ENCODE measurements at places on chromosomes 5 and 9.

DNA sequence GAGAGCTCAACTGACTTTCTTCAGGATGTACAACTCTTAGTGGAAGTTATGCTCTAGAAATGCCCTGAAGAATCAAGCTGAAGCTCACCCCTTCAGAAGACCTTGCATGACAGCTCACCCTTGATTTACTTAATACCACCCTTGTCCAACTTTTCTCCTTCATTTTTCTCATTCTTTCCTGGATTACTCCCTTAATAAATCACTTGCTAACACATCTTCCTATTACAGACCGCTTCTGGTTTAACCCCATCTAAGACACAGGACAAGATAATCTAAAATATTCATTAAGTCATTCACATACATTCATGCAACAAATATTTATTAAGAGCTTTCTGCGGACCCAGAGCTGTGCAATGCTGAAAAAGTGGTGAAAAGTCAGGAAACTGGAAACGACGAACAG is 630.7 kb upstream of the RORB start:
- no peak for DNase-seq

DNA sequence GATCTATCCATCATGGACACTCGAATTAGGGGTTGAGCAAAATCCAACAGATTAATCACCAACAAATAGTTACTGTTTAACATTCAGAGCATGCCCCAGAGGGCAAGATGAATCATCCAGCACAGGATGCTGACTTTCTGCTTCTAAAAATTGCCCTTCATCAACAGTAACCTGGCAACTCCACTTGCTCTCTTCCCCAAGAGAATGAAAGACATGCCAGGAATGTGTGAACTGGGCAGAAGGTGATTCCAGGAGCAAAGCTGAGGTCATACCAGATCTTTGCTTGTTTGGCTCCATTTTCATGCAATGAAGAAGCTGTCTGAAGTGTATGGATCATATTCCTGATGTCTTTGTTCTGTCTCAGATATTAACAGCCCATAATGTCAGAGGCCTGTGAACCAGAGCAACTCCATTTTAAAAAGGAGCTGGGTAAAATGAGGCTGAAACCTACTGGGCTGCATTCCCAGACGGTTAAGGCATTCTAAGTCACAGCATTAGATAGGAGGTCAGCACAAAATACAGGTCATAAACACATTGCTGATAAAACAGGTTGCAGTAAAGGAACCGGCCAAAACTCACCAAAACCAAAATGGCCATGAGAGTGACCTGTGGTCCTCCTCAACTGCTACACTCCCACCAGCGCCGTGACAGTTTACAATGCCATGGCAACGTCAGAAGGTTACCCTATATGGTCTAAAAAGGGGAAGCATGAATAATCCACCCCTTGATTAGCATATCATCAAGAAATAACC is 2.5 kb upstream of the ZNF367 start:
- DNase-seq, result no peak

DNA sequence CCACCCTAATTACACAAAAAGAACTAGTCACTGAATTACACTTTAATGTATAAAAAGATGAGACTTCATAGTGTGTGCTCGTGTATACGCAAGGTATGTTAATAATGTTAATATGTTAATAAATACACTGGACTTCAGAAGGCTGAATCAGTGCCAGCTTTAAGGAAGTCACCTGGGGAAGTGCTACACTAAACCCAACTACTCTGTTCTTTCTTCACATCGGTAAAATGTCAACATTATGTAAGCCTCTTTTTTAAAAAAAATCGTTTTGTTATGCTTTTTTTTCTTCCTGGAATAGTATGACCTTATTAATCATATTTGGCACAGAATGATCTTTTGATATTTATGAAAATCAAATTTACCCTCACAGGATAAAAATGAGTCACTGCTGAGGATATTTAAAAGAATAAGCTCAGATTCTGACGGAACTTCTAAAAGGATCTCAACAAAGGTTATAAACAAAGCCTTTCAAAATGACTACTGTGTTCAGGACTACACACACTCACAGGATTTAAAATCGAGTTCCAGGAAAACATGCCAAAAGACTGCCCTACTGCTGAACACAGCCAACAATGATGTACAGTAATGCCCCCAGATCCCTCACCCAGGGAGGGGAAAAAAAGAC is 75.9 kb downstream of the AUH start:
- DNase-seq, result no peak

DNA sequence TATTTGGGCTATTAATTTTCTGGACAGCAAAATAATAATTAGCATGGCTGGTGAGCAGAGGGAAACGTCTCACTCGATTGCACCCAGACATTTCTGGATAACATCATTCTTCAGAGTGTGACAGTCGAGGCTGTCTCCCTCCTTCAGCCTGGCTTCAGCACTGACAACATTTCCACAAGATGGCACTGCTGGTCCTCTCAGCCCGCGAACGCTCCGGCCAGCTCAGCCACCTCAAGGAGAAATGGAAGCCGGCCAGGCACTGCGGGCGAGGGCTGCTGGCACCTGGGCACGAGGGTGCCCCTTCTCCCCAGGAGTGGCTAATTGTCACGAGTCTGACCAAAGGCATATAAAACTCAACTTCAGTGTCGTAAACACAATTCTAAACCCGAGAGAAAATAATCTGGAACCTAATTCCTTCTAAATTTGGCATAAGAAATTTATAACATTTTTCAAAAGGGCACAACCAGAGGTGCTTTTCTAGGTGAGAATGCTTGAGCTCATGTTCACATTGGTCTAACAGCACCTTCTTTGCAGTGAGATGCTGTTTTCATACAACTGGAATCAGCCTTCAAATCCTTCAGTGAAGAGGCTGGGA is 65.9 kb downstream of the DAP start:
- no peak for DNase-seq

DNA sequence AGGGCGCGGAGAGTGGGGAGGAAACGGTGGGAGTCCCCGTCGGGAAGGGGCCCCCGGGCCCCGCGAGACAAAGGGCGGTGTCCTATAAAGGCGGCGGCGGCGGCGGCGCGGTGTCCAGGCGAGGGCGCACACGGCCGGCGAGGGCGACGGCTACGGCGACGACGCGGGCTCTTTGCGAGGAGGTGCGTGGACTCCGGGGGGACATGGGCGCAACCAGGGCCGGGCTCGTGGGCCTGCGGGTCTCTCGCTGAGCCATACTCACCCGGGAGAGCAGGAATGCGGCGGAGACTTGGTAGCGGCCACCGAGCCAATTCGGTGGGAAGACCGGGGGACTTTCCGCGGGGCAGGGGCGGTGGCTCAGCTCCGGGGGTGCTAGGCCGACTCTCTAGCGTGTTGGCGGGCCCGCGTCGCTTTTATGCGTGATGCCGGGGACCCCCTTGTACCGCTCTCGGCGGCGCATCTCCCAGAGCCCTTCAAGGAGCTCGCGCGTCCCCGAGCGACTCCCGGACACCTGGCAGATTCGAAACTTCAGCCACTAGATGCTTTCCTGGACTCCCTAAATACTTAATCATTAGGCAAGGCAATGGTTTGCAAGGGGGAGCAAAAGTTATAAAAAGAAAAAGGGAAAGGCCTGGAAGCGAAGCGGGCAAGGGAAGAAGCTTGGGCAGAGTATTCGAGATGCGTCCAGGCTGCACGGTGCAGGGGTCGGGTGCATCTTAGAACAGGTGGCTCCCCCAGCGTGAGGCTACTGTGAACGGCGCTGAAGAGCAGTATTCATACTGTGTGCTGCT is 5.9 kb upstream of the TAL2 start:
- no peak for DNase-seq

- DNase-seq, result no peak
These were observed 851 bp downstream of the NACC2 start for GRCh38 chr9:136093995-136094881.

DNA sequence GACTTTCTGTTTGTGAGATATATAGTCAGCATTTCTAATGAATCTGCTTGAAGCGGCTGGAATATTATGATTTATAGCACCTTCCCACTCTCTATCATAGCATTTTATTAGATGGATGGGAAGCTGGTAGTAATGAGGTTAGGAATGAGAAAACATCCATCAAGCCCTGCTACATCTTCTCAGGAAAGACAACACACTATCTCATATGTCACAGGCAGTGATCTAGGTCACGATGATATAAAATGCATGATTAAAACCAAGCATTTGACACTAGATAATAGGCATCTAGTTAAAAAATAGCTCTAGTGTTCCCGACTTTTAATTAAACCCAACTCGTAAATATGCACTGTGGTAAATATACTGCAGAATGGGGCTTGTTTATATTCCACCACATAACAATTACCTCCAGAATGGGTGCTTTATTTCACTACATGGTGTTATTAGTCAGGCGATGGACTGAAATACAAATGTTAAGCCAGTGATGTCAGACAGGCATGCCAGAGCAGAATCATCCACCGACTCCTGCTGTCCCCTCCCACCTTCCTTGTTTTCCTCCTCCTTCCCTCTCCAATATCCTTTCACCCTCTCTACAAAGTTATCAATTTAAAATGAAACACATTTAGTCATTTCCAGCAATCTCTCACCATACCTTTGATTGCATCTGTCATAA is 286.8 kb downstream of the SPATA31D1 start:
- DNase-seq, result no peak

DNA sequence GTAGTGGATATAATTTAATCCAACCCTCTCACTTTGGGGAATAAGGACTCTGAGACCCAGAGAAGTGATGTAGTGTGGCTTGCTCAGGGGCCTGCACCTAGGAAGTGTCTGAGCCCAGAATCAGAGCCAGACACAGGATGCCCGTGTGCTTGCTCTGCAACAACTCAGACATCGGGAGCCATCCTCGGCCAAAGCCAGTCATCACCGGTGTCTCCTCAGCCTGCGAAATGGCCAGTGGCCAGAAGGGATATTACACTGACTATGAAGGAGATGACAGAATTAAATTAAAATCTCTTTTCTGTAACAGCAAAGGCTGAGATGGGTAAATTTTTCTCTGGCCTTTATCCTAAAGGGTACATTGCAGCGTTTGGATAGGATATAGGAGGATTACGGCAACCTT is 102.9 kb downstream of the MARCHF11 start:
- no peak for DNase-seq

GRCh38 chr5:176152191-176152929 is 85.9 kb upstream of the SIMC1 start:
- DNase-seq, result no peak

GRCh38 chr5:57488215-57488955 is 5.8 kb upstream of the ACTBL2 start:
- DNase-seq, result no peak

DNA sequence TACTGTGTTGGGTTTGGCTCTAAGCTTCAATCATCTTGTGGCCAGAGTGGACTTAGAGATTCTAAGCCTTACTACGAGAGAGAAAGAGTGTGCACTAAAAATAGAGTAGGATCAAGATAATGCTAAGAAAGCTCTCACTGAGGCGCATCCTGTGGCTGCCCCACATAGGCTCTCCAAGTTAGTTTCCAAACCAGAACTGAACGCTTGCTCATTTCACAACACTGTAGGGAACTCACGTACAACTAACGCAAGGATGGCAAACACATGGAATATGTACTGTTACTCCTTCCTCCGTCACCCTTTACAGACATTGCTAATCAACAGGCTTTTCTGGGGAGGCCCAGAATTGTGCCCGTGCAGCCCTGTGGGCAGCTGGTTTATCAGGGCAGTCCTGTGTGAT is 90.9 kb downstream of the EQTN start:
- no peak for DNase-seq

DNA sequence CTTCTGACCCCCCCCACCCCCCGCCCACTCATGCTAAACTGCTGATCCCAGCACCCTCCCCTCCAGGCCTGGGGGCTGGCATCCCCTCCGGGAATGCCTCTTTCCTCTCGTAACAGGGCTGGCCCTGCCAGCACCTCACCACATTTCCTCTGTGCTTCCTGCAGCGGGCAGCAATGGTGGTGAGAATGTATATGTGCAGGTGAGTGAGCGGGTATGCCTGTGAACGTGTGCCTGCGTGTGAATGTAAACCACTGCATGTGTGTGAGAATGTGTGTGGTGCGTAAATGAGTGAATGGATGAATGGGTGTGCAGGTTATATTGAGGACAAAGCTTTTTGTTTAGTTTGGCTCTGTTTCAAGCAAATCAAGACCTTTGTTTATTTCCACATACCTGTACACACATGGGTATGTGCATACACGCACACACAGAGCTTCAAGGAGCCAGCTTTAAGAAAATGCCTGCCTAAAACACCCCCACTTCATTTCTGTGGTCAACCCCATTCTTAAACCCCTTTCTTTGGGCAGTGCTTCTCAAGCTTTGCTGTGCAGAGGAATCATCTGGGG is 95.7 kb upstream of the SHB start:
- DNase-seq, result no peak

- DNase-seq, result no peak
These were observed 65.3 kb downstream of the SH3RF2 start for GRCh38 chr5:146001544-146002190.

- DNase-seq, result no peak
These were observed 141.6 kb downstream of the NR3C1 start for GRCh38 chr5:143261748-143262392.

DNA sequence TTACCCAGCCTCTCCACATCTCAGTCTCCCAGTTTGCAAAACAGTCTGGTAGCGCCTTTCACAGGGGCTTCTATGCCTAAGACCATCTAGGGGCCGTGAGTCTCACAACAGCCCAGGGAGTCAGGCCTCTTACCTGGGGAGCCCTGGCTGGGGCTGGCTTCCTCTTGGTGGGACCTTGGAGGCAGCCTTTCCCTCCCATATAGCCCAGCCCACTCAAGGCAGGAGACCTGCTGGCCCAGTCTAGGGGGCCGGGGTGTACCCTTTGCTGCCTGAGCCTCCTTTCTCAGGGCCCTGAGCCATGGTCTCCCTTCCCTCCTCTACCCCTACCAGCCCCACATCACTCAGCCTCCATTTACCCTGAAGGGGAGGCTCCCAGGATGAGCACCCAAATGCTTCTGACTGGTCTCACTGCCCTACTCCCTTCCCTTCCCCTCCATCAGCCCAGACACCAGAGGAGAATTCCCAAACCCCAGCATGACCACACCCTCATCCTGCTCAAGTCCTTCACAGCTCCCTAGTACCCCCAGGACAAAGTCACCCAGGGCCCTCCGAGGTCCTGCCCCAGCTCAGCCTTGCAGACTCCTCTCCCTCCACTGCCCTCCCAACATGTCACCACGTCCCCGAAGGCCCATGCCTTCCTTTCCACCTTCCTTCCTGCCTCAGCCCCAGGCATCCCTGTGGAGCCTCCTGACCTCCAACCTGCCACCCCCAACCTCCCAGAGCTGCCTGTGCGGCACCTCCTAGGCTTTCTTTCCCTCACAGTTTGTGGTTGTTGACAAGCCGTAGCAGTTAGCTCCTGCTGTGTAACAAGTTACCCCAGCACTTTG is 55.3 kb downstream of the BARX1 start:
- no peak for DNase-seq

All from activated T-helper 1 cell treated with anti-CD3 and anti-CD28 coated beads, Interleukin-2, amount 50 U/mL, for 16 hours (primary cell).